IMR-90 (cell line): ENCODE measurements at places on chromosomes 3 and 15. TPM values are rescaled to one million over a fixed set of nuclear protein-coding genes. Genes with fewer than 3 reads are reported as not detected.
A peak's percentile ranks its signal among the peaks of the same experiment; 100 is the strongest.

DNA sequence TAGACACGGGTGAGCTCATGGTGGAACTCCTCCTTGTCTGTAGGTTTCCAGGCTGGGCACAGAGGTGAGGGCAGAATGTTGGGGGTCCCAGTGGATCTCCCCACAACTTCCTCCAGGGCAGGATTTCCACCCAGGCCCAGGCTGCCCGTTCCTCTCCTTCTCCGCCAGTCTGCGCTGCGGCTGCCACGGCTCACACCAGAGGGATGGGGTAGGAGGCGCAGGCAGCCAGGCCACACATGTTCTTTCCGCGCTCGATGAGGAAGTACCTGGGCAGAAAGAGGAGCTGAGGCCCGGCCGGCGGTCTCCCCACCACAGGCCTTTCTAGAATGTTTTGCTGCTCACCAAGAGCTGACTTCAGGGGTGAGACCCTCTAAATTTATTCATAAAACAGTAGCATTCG is 22.9 kb downstream of the CTSH start:
- no peak for DNase-seq

DNA sequence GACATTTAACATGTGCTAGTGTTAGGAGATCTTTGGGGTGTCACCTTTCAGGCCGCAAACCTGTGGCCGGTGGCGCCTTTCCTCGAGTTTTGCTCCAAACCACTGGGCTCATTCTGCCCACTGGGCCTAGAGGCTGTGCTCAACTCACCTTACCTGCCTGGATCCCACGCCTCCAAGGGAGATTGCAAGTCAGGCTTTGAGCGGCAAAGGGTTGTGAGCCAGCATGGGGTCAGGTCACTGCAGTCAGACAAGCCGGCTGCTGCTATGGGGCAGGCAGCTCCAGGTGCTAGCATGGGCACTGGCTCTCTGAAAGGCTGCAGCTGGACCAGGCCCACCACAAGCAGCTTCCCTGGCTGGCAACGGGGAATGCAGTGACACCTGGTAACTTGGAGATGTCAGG is 265.5 kb downstream of the ZBBX start:
- no peak for DNase-seq

GRCh38 chr15:69145694-69146492 is 14.5 kb upstream of the GLCE start:
- peak; percentile 21 for DNase-seq

- peak; percentile 82 for DNase-seq
Observed at GRCh38 chr3:30597131-30597768, 9.2 kb upstream of the TGFBR2 start.

DNA sequence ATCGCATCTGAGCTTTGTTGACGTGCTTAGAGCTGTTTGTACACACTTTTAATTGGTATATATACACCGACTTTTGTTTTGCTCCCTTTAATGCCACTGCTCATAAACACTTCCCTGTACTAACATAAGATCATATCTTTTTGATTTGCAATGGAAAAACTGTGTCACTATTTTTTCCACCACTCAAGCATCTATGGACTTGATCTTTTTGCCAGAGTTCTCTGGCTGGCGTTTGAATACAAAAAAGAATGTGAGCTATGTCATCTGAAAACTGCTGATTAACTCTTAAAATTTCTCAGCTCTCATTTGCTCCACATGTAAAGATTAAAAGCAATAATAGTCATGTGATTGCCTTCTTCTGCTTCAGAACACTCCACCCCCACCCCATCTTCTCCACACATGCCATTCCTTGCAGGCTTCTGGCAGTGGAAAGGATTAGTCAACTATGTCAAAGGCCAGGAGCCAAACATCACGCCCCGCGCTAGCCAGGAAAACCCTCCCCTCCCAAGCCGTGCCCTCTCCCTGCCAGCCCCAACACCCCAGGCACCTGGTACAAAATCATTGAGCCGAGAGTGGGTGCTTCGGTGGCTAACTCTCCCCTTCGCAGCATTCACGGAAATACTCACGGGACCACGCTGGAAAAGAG is 123.4 kb upstream of the MEF2A start:
- peak; percentile 90 for DNase-seq

GRCh38 chr3:105534491-105534890 is 167.8 kb downstream of the ALCAM start:
- DNase-seq: no peak

The ALDH1A2 gene
- polyA plus RNA-seq: not detected in 2 replicates

GRCh38 chr15:89211678-89212170 is 9.7 kb downstream of the RLBP1 start:
- DNase-seq: no peak

DNA sequence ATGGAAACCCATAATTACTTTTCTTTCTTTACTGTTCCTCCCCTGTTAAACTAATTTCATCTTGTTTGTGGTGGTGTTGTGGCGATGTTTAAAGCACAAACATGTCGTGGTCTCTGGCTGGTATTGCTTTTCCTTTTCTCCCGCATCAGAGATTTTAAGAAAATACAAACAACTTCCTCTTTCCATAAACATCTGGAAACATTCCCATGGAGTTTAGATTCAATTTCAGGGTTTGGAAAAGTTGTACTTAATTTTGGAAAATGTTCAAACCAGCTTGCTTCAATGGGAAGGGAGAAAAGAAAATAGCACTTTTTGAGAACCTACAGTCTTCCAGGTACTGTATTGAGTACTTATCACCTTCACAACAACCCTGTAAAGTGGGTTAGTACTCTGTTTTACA is 30.4 kb downstream of the STARD9 start:
- no peak for DNase-seq

- no peak for DNase-seq
Observed at GRCh38 chr15:77981281-77982126, 96.0 kb downstream of the TBC1D2B start.

DNA sequence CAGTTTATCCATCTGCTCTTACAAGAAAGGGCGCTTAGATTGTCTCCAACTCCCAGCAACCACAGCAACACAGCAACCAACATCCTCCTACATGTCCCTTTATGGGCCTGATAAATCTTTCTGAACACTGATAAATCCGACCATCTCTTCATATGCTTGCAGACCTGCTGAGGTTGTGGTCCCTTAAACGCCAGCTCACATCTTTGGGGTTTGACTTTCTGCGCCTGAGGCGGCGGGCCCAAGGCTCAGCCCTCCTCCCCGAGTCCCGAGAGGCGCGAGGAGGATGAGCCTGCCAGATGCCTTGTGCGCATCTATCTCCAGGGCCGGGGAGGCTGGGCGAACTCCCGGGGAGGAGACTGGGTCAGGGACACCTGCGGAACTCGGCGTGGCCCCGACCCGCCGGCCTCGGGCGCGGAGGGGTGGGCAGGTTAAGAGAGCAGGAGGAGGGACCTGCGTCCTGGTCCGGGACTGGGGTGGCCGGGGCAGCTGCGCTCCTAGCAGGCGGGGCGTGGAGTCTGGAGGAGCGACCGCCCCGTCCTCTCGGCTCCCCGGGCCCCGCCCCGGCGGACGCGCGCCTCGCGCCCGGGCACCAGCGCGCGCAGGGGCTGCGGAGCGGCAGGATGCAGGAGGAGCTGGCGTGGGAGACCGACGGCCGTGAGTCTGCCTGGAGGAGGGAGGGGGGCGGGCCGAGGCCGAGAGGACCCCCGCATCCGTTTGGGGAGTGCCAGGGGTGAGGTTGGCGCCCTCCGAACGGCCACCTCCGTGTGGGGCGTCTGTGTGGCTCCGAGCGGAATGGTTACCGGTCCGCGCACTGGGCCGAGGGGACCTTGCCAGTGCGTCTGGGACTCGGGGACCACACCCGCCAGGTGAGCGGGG is at the start of gene ANKDD1A:
Gene ANKDD1A (plus strand): TSS at position 592 of the 876 bp plus-strand sequence. CDS start 29 bp downstream, at position 621.
- peak; percentile 27 for DNase-seq
